ENCODE measurements at places on chromosomes 5 and 9.
A peak's percentile ranks its signal among the peaks of the same experiment; 100 is the strongest.

GRCh38 chr5:127001621-127002296 lies 28.6 kb downstream of the MARCHF3 start:
- peak; percentile 19 for DNase-seq

DNA sequence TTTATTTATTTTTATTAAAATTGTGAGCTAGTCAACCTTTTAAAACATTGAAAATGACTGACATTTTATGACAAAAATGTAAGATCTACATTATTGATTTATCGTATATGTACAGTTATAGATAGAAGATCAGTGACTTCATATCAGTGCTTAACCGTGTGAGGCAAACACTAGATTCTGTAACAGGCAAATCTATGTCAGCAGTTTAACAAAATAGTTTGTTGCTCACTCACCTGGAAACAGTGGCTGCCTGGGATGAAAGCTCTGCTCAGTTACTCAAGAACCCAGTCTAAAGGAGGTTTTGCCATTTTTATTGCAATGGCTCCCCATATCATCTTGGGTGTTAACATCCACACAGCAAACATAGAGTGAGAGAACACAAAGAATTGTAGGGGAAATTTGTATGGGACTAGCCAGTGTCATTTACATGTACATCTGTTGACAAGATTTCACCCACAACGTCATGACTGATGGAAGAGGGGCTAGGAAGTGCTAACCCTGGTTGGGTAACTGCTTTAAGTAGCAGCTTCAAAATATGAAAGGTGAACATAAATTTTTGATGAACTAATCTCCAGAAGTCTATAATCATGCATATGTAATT lies 49.0 kb downstream of the SGCD start:
- DNase-seq, result no peak

DNA sequence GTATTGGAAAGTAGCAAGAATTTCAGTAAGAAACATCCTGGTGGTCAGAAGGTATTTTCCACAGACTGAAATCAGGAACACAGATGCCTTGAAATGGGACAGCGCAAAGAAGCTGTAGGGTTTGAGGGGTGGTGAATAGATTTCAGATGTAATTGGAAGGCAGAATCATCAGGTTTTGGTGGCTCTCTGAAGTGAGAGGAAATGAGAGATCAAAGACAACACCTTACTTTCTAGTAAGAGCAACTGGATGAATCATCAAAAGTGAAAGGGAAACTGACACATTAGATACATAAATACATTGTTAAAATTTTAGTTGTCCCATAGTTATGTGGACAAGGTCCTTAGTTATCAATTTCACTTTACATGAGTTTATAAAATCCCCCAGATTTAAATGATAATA lies 188.2 kb upstream of the SLC27A6 start:
- DNase-seq, result no peak

GRCh38 chr9:108363311-108363710 lies 492.5 kb downstream of the ACTL7B start:
- DNase-seq, result no peak

- no peak for DNase-seq
Measured at GRCh38 chr5:90054612-90055011, 354.9 kb downstream of the CETN3 start.

DNA sequence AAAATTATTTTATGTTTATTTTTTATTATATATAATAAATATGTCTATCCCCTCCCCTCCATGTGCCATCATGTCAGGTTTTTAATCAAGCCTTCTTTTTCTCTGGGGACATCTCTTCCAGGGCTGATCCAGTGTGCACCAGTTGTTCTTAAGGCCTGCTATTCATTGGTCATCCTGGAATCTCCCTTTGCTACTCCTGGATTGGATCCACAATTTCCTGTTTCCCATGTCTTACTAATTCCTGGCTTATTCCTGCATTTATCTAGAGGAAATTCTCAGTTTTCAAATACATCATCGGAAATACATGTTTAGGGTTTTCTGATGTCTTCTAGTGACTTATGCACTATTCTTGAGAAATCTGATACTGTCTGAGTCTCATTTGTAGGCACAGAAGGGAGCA lies 56.8 kb downstream of the ANGPTL2 start:
- DNase-seq, result no peak

- DNase-seq, result peak; percentile 33
Measured at GRCh38 chr9:96618209-96619123, 1.2 kb downstream of the CDC14B start.

DNA sequence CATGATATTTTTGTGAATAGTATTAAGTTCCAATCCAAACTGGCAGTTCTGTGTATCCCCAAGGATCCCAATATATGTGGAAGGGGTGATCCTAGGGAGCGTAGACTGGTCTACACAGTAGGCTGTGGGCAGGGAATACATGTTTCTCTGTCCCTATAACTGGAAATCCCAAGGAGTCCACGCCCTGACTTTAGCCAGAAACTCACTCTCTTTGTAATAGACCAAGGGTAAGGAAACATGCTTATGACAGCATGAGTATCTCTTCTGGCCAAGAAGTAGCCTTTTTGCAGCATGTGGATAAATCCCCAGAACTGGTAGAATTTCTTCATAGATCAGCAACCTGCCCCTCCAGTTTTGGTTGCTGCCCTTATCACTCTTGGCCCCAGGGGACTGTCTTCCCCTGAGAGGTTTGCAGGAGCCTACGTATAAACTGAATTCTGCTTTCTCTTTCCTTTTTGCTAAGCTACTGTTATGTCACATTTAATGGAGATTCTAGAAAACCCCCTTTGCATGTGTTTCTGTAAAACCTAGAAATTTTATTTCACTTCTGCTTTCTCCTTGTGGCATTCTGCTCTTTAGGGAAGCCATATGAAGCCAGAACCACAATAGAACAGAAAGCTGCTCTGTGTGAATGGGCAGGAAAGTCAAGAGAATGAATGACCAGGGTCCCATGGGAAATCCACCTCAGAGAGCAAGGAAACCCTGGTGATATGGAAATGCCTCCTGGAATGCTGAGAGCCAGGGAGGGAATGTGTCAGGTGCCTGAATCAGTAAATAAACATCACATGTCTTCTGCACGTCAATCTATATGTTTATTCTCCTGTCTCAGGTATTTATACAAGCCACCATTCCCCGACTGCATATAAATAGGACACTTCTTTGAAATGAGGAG lies 3.5 kb downstream of the IFNA2 start:
- DNase-seq, result no peak

DNA sequence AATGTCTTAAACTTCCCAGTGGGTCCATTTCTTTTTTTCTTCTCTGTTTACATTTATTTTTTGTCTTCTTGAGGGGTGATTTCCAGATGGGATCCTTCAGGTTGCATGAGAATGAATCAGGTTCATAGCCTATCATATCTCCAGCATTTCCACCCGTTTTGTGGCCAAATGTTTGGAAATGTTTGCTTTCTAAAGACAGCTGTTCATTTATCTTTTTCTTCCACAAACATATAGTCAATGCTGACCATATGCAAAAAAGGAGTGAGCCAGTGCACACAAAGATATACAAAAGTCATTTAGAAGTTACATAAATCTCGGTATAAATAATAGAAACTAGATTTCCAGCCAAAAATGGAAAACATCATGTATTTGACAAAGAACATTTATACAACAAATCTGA lies 71.6 kb upstream of the STC2 start:
- DNase-seq, result no peak

GRCh38 chr9:135419106-135419505 lies 60.5 kb upstream of the PPP1R26 start:
- DNase-seq, result no peak

- DNase-seq, result no peak
Measured at GRCh38 chr5:52727020-52727419, 60.7 kb upstream of the ITGA1 start.

GRCh38 chr9:20043461-20043860 lies 254.6 kb upstream of the SLC24A2 start:
- no peak for DNase-seq

All from T1000 (cell line).